Nucleus accumbens (tissue), 56 donors: ENCODE measurements at places on chromosomes 5 and 9.

DNA sequence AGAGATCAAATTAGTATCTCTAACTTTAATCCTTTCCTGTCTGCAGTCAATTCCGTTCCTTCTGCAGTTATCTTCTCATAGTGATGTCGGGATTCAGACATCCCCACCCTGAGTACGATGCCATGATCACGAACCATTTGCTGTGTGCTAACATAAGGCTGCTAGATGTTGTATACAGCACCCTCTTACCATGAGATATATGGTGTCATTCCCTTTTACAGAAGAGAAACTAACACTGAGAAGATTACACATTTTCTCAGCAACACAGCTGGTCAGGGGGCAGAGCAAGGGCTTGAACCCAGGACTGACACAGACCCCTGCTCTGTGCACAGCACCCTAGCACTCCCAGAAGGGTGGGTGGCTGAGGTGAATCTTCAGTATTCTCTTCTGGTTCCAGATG is 46.9 kb upstream of the HSD17B4 start:
- no peak for DNase-seq

DNA sequence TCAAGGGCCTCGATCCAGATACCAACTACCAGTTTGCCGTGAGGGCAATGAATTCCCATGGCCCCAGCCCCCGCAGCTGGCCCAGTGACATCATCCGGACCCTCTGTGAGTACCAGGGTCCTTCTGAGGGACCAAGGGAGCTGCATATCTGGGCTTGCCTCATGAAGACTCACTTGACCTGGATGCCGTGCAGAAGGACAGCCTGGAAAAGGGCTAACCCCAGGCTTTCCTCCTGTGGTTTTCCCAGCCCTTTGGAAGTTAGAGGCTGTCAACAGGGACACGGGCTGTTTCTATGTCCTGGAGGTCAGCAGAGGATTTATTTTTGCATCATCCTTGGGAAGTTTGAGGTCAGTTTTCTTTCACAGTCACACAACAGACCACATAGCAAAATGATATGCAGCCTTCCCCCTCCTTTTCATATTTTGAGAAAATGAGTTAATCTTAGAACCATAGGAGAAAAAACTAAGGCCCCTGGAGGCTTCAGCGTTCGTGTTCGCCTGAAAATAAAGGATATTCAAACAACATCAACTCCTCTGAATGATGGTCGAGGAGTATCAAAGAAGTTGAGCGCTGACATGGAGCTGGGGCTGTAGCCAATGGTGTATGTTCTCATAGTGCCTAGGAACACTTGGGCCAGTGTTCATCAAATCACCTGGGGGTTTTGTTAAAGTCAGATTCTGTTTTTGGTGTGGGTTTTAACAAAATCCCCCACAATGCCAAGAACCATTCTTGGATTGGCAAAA is 112.2 kb downstream of the EGFLAM start:
- DNase-seq = no peak

DNA sequence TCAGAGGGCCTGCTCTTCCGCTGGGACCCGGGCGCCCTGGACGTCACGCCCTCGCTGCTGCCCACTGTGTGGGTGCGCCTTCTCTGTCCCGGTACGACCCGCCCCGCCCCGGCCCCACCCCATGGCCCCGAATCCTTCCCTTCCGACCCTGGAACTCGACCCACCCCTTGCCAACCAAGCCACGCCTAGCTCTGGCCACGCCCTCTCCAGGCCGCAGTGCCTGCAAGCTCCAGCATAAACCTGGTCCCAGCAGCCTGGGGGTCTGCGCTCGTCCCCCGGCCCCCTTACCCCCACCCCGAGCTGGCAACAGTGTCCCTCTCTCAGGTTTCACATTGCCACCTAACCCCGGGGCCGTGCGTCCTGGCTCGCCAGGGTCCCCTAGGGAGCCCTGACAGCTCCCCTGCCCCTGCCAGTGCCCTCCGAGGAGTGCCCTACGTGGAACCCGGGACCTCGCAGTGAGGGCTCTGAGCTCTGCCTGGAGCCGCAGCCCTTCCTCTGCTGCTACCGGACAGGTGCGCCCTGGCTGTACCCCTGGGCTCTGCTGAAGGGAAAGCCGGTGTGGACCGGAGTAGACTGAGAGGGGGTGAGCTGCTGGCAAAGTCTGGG is 3.4 kb downstream of the ADGRD2 start:
- no peak for DNase-seq

DNA sequence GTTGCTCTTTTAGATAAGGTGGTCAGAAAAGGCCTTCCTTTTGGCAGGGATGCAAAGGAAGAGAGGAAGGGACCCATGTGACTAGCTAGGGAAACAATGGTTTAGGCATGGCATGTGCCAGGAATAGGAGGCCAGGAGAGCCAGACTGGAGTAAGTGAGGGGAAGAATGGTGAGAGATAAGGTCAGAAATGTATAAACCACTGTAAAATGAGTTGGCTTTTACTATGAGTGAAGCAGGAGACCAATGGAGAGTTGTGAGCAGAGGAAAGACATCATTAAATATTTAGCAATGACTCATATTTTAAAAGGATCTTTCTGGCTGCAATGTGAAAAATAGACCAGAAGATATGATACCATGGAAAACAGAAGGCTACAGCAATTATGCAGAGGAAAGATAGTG is 50.9 kb downstream of the AP3B1 start:
- DNase-seq = no peak

DNA sequence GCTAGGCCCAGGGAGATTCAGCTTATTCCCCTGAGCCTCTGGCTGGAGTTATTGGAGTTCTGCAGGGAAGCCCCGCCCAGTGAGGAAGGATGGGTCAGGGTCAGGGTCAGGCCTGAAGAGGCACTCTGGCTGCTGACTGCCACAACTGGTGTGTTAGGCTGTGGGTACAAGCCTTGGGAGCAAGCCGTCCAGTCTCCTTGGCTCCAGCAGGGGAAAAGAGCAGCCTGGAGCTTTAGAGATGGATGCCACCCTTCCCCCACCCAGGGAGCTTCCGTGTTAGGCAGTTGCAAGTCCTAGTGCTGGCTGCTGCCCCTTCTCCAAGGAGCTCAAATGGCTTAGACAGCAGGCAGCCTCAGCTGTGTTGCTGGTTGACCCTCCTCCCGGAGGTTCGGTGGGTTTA is 34.4 kb upstream of the TAF11L2 start:
- no peak for DNase-seq

GRCh38 chr5:93717162-93717561 is 24.2 kb downstream of the POU5F2 start:
- no peak for DNase-seq

DNA sequence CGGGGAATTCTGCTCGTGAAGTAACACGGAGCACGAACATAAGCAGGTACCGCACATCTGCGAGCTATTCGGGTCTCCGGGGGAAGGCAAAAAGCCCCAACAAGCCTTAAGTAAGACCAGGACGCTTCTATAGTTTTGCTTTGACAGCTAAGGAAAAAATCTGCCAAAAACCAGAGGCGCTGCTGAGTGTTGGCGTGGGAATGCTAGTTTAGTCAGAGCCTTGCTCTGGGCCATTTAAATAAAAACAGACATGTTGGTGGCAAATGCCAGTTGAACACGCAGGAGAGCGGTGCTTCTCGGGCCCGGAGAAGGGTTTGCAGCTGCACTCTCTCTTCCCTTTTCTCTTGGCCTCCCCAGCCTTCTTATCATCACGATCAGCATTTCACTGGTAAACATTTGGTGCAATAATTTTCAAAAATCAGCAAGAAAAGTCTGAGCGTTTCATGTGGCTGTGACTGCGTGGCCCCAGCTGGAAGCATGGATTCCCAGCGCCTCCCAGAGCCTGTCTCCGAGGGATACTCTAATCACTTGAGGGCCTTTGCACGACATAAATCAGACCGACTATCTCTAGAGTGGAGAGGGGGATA is 6.4 kb upstream of the NOTCH1 start:
- no peak for DNase-seq

DNA sequence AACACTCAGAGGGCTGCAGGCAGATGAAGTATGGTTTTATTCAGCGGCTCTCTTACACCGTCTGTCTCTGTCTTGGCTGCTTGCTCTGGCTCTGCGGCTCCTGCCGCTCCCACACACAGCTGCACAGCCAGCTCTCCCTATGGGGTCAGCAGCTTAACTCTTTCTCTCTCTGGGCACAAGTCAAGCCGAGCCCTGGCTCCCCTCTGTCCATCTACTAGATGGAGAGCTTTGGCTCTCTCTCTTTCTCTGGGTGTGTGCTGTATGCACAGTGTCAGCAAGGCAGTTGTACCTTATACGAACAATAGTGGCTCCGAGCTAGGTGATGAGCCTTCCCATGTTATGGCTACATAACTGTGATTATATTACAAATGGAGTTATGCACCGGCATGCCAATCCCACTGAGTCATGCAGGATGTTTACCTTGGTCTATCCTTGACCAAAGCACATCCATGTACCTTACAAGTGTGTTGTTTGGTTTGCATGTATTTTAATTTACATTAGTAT is 19.3 kb upstream of the PPP2CA start:
- no peak for DNase-seq
